Stimulated activated CD4-positive, alpha-beta T cell treated with anti-CD3 and anti-CD28 coated beads, TNF-alpha, amount 100 ng/mL, for 4 hours (primary cell): ENCODE measurements at places on chromosomes 1 and 21.

- no peak for DNase-seq
These were observed 59.6 kb downstream of the RUNX1 start for GRCh38 chr21:34989337-34990151.

GRCh38 chr1:211735208-211736170 lies 60.1 kb upstream of the NEK2 start:
- no peak for DNase-seq

DNA sequence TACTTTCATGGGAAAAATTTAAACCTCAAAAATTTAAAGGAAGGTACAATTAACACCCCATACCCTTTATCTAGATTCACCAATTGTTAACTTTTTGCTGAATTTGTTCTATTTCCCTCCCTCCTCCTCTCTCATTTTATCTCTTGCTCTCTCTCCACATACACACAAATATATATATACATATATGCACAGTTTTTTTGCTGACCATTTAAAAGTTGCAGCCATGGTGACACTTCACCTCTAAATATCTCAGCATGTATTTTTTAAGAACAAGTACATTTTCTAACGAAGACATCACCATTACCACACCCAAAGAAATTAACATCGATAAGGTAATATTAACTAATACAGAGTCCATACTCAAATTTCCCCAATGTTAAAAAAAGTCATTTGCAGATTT lies 33.9 kb downstream of the LRIG2 start:
- DNase-seq: no peak

GRCh38 chr21:33828083-33828482 lies 87.5 kb downstream of the ATP5PO start:
- no peak for DNase-seq

- no peak for DNase-seq
These were observed 105.5 kb downstream of the TNNI3K start for GRCh38 chr1:74340656-74341055.

- DNase-seq: no peak
These were observed 283.5 kb downstream of the C1orf94 start for GRCh38 chr1:34460193-34460592.
